ENCODE measurements at places on chromosomes 16 and 17. TPM values are rescaled to one million over a fixed set of nuclear protein-coding genes. Genes with fewer than 3 reads are reported as not detected.

Gene SLFN11
- total RNA-seq, result 29.7 TPM

GRCh38 chr16:54048586-54049495, 237.7 kb downstream of the IRX3 start:
- no peak for DNase-seq

GRCh38 chr16:19689342-19689741, 28.7 kb downstream of the KNOP1 start:
- DNase-seq, result no peak

GRCh38 chr17:47243737-47244598, 9.7 kb upstream of the ITGB3 start:
- DNase-seq, result no peak

DNA sequence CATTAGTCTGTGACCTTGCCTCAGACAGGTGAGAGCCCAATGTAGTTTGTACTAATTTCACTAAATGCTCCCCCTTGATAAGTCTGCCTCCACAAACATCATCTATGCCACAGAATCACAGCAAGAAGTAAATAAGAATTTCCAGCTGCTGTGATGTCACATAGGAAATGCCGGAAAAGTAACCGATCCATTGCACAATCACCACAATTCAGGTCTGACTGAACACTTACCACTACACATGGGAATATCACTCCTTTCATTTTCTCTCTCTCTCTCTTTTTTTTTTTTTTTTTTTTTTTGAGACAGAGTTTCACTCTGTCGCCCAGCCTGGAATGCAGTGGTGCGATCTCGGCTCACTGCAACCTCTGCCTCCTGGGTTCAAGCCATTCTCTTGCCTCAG, 79.0 kb upstream of the CDH11 start:
- DNase-seq, result no peak

Data from naive thymus-derived CD4-positive, alpha-beta T cell (primary cell).